ENCODE measurements at places on chromosomes 12 and 14.

DNA sequence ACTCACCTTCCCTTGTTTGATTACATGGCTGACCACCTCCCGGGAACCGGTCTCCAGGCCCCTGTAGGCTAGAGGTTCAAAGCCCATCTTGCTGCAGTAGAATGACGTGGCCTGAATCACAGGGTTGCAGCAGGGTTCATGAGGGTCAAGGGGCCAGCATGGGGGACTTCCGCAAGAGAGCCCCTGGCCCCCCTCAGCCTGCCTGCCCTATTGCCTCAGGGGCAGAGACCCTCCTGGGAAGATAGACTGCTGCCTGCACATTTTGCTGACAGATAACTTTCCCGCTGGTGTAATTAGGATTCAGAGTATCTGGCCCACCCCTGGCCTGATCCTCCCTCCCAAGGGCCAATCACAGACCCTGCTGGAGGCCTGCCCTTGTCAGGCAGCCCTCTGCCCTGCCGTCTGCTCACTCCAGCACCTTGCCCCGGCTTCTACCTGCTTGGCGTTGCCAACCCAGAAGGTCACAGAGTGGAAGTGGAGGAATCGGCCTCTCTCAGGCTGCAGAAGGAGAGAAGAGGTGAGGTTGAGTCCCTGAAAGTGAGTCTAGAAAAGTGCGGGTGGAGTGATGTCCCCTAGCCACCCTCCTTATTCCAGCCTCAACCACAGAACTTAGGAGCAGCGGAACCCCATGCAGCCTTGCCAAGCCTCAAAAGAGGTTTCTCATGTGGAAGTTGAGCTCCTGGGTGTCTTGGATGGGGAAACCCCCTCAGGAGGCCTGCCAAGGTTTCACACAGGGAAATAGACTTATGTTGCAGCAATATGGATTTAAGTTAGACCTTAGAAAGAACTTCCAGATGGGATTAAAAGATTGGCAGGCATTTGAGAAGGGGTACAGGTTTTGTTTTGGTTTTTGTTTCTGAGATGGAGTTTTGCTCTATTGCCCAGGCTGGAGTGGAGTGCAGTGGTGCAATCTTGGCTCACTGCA, 1.1 kb downstream of the HPD start:
- no peak for DNase-seq

- DNase-seq: no peak
These were observed 96.6 kb upstream of the E2F7 start for GRCh38 chr12:77161944-77162343.

- DNase-seq: no peak
These were observed 74.6 kb downstream of the PPP2R5C start for GRCh38 chr14:101836135-101836534.

DNA sequence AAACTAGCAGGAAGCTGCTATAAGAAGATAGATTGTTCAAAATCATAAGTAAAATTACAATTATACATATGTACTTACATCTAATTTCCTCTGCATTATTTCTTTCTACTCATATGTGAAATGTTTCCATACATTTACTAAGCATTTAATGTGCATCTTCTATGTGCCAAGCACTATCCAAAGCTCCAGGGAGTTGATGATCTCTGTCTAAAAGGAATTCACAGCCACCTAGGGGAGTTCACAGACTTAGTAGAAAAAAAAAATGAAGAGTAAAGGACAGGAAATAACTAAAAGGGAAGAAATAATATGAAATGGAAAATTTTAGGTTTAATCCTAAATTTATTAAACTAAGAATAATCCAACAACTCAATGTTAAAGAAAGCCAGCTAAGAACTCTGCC, 91.7 kb downstream of the EFCAB11 start:
- no peak for DNase-seq

DNA sequence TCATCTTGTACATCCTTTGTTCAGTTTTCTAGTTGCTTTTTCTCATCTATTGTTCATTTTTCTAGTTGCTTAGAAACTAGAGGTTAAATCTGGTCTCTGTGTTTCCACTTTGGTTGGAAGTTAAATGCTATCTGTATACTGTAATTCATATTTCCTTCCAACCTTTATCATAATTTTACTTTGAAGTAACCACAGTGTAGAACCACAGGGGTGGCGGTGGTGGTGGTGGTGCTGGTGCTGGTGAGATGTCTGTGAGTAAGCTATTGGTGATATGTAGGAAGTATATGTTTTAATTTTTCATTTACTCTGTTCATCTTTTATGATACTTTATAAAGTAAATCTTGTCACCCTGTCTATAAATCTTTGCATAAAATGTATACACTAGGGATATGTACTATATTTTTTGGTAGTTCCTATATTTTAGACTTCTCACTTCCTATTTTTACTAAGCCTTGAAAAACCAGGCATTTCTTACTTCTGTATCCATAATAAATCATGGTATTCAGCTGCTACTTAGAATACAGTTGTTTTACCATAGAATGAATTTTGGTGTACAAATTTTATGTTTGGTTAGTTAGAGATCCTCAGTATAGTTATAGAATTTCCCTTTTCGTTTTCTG, 31.9 kb downstream of the CCDC91 start:
- no peak for DNase-seq

- no peak for DNase-seq
These were observed 202.3 kb downstream of the GXYLT1 start for GRCh38 chr12:41942354-41942753.

Measured in NCI-H1436 (cell line).